NCI-H526 (cell line): ENCODE measurements at places on chromosomes 7 and 10.

DNA sequence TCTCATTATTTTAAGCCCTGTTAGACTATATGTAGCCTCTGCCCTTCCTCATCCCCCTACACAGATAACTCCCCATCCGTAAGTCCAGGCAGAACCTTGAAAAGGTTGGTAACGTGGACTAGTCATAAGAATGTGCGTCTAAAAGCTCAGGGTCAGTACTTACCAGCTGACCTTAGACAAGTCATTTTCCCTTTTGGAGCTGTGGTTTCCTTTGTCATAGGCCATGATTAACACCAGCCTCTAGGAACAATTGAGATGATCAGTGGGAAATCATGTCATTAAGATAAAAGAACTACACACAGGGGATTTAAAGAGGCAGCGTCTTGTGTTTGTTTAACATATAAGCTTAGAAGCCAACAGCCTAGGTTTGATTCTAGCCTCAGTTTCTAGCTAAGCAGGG is 6.9 kb upstream of the UNC5B start:
- DNase-seq: no peak

DNA sequence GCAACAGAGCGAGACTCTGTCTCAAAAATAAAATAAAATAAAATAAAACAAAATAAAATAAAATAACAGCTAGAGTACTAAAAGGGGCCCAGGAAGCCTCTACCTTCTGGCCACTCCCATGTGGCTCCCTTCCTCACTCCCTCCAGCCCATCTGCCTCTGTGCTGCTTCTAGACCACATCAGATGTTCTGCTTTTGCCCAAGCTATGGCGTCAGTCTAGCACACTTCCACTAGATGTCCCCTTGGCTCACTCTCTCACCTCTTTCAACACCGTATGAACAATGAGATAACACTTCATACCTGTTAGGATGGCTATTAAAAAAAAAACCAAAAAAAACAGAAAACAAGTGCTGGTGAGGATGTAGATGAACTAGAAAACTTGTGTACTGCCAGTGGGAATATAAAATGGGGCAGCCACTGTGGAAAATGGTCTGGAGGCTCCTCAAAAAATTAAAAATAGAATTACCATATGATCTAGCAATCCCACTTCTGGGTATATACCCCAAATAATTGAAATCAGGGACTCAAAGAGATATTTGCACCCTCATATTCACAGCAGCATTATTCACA is 132.3 kb downstream of the ARHGAP22 start:
- DNase-seq: no peak

DNA sequence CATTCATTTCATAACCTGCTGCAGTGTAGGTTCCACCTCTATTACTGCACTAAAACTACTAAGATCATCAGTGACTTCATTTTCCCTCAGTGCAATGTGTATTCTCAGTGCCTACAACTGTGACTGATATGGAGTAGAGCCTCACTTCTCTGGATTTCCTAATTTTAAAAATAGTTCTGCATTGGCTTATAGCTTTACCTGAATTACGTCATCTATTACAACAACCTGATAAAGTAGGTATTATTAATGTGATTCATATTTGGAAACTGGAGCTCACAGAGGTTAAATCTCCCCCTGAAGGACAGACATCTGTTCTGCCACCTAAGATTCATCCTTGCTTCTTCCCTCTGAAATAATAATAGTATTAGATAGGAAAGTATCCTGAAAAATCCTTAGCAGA is 70.9 kb upstream of the NOBOX start:
- DNase-seq: no peak

- no peak for DNase-seq
Observed at GRCh38 chr7:134084488-134085144, 42.5 kb upstream of the LRGUK start.

GRCh38 chr10:60944910-60945297 is 919 bp upstream of the RHOBTB1 start:
- no peak for DNase-seq

- DNase-seq: no peak
Observed at GRCh38 chr10:132921086-132921485, 21.3 kb downstream of the CFAP46 start.

DNA sequence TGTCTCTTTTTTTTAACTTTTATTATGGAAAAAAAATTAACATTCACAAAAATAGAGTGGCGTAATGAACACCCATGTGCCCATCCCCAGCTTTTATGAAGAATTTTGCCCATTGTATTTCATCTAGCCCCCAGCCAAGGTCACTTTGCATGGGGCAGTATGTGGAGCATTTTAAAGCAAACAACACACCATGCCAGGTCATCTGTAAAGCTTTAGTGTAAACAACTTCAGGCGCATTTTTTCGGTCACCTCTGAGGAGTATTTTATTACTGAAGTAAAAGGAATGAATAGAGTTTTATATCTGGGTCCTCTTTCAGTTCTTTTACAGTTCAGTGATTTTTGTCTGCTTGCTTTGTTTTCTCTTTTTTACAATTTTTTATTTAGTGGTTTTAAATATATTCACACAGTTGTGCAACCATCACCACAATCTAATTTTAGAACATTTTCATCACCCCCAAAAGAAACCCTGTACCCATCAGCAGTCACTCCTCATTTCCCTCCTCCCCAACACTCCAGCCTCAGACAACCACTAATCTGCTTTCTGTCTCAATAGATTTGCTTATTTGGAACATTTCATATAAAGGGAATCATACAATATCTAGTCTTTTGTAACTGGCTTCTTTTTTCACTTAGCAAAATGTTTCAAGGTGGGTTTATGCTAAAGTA is 87.9 kb downstream of the SLC37A3 start:
- DNase-seq: no peak

- DNase-seq: no peak
Observed at GRCh38 chr7:5533821-5534367, 110.3 kb upstream of the TNRC18 start.

DNA sequence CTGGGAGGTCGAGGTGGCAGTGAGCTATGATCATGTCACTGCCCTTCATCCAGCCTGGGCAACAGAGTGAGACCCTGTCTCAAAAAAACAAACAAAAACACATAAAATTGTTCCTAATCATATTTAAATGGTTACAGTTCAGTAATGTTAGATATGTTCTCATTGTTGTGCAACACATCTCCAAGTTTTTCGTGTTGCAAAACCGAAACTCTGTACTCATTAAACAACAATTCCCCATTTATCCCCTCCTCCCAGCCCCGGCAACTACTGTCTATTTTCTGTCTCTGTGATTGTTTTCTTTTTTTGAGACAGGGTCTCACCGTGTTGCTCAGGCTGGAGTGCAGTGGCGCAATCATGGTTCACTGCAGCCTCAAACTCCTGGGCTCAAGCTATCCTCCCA is 16.1 kb upstream of the PRXL2A start:
- DNase-seq: no peak

DNA sequence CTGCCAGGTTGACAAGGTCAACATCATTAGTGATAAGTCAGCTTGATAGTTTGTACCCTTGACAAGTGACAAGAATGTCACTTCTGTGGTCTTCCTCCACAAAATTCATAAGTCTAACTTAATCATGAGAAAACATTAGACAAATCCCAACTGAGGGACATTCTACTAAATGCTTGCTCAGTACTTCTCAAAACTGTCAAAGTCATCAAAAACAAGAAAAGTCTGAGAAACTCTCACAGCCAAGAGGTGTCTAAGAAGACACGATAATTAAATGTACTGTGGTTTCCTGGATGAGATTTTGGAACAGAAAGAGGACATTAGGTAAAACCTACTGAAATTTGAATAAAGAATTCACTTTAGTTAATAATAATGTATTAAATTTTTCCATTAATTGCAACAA is 29.8 kb upstream of the SLC16A12 start:
- no peak for DNase-seq

DNA sequence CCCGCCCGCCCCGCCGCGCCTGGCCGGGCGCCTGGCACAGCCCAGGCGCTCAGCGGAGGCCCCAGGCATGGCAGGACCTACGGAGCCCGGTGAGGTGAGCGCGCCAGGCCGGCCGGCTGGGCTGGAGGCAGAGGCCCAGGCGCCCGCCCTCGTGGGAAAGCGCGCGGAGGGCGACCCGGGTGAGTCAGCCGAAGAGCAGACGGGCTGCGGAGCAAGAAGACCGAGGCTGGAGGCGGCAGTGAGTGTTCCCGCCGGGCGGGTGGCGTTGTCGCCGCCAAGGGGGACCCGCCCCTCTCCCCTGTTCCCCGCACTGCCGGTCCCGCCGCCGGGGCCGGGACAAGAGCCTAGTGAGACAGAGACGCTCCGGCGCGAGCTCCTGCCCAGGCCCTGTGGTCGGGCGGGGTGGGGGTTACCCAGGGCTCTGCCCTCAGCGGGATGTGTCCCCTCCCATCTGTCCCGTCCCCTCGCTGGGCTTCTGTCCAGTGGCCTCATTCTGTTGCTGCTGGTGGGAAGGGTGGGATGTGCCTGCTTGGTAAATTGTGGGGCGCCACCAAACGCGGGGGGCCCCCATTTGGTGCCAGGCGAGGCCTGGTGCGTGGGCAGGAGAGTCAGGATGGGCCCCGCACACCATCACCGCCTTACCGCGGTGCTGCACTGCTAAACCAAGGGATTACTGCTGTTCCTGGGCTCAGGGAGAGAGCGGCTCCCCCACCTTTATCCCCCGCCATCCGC is 17.0 kb upstream of the NODAL start:
- peak; percentile 37 for DNase-seq

- no peak for DNase-seq
Observed at GRCh38 chr10:77804371-77804770, 122.2 kb downstream of the DLG5 start.

DNA sequence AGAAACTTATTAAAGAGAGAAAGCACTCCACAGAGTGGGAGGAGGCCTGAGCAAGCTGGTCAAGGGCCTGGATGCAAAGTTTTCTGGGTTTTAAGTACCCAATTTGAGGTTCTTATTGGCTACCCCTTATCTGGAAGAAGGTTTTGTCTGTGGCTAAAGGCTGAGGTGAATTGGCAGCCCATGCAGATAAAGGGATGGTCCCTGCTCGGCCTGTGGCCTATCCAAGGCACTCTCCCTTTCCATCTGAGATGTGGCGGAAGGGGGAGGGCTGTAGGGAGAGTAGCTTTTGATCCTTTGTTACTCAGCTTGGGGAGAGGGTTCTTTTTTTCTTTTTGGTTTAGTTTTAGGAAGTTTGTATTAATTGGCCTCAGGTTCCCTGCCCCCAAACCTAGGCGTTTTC is 465.1 kb downstream of the ATRNL1 start:
- no peak for DNase-seq

GRCh38 chr10:75019370-75019769 is 92.1 kb upstream of the SAMD8 start:
- no peak for DNase-seq

GRCh38 chr7:158018971-158019645 is 568.5 kb downstream of the PTPRN2 start:
- DNase-seq: no peak

DNA sequence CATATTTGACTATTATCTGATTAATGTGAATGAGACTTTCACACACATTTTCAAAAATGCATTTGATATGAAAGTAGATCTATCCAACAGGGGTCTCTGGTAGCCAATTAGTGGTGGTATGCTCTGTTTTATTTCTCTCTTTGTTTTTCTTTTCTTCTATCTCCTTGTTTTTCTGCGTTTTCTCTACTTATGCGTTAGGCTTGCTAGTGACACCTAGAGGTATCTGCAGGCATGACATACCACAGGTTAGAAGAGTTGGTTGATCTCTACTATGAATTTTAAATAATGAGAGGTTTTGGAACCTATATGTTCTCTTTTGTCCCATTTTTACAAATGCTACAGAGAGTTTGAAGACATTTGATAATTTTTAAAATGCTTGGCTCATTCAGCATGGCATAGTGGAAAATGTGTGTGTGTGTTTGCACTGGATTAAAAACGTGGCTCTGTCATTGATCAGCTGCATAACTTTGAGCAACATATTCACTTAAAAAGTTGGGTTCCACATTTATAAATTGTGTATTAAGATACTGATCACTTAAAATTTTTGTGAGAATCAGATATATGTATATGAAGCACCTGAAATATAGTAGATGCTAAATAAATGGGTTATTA is 28.1 kb upstream of the PLXDC2 start:
- DNase-seq: no peak

- DNase-seq: no peak
Observed at GRCh38 chr10:82969405-82969804, 1094.4 kb downstream of the NRG3 start.

GRCh38 chr7:24884401-24884800 is 95.6 kb downstream of the OSBPL3 start:
- DNase-seq: no peak

- DNase-seq: no peak
Observed at GRCh38 chr7:46229409-46229808, 308.3 kb upstream of the IGFBP3 start.

DNA sequence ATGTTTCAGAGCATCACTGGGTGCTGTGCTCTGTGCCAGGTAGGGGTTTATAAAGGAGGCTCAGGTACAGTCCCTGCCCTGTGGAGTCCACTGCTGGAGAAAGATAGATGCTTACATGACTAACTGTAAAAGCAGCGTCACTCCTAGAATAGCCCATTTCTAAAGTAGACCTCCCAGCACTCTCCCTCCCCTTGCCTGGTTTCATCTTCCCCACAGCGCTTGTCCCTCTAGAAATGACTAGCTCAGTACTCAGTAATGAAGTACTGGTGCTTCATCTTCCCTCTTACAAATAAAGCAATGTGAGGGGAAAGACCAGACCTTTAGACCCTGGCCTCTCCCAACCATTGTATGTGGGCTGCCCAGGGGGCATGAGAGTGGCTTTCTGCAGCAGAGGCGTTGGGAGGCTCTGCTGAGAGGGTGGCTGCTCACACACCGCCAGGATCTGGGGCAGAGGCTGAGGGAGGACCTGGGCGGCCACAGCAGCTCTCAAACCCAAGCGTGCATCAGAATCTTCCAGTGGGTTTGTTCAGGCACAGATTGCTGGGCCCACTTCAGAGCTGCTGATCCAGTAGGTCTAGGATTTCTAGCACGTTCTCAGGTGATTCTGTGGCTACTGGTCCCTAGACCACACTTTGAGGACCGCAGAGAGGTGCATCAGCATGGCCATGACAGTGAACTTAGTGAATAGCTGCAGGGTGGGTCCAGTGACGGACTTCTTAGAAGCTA is 110.3 kb upstream of the ANLN start:
- DNase-seq: peak; percentile 41

GRCh38 chr10:7424315-7424714 is 13.5 kb upstream of the SFMBT2 start:
- DNase-seq: no peak

DNA sequence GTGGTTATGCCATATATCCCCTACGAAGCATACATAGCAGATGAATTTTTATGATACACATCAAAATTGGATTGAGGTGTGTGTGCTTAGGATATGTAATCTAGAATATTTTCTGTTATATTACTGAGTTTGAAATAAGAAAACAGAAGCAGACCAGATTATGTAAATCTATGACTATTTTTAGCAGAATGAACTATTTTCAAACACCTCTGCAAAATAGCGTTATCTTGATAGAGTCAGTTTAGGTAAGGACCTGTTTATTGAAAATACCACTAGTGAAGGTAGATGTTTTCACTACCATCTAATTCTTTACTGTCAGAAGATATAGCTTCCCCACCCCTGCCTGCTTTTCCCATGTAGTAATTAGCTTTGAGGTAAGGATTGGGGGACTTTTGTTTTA is 9.1 kb downstream of the LANCL2 start:
- DNase-seq: no peak

DNA sequence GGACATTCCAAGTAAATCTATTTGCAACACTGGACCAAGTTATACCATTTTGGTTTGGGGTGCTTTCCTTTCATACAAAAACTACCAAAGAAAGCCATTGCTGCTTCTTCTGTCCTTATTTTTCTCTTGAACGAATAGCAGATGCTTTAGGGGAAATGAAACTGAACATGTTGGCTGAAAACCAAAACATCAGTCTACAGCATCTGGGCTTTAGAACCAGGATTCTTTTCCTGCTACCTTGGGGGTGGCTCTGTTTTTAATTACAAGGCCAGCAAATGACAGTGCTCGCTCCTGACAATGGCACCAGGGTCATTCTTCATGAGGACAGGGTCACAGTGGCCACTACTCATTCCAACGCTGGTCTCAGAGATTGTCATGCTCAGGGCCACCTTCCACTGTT is 80.3 kb downstream of the WDR11 start:
- DNase-seq: no peak
